ENCODE measurements at places on chromosomes 5 and 9.

DNA sequence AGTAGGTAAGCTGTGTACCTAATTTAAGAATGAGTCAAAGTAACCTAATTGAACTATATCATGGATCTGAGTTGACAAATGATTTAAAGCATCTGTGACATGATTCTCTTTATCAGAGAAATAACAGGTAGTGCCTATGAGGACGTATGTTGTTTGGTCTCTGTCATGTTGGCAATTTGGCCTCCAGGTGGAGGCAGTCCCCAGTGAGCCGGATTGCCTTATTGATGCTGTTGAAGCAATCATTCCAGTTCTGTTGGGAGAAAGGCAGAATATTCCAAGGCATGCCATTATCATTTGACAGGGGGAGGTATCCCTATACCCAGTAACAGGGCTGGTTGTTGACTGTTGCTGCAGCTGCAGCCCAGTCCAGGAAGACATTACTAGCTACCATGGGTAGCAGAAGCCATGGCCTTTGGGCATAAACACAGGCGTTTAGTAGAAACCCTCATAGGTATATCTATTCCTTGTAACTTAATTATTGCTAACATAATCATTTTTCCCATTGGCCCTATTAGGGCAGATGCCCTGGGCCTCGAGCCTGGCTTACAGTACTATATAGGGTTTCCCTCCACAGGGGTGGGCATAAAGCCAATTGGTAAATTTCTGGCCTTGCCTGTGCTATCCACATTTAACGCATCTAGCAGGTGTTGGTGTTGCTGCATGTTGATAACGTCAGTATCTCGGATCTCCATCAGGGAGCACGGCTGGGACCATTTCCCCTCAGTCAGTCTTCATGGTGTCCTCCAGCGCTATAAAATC, 12.2 kb upstream of the SLC22A4 start:
- DNase-seq = no peak

GRCh38 chr5:7781899-7782298, 69.0 kb downstream of the CFAP90 start:
- no peak for DNase-seq

DNA sequence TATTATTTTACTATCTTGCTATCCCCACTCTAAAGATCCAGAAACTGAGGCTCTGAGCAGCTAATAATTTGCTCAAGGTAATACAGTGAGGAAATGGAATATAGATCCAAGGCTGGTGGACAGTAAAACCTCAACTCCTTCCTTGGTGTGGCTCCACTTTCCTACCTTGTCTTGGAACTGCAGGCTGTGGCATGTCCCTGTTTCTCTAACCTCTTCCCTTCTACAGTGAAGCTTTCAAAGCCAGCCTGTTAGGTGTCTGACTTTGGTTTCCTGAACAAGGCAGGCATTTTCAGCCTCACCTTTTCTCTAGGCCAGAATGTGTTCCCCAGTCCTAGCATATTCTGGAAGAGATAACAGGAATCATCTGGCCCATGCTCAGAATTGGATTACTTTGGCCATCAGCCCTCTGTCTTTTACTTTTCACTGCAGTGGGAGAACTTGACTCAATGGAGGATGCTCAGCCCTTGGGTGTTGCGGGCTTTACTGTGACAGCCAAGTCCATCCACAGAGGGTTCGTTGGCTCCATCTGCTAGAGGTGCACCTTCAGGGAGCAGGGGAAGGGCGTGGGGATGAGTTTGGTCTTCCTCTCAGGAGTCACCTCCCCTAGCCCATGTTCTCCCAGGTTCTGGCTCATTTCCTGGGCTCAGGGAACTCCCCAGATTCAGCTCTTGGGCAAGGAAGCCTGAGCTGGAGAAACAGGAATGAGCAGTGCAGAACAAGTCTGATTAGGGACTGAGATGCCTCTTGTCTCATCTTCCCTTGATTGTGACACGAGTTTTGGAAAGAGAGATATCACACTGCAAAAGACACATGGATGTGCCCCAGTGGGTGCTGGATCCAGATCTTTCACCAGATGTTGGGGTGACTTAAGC, 1.1 kb downstream of the NIPAL4 start:
- no peak for DNase-seq

- no peak for DNase-seq
Measured at GRCh38 chr5:40831346-40832210, 3.4 kb downstream of the RPL37 start.

DNA sequence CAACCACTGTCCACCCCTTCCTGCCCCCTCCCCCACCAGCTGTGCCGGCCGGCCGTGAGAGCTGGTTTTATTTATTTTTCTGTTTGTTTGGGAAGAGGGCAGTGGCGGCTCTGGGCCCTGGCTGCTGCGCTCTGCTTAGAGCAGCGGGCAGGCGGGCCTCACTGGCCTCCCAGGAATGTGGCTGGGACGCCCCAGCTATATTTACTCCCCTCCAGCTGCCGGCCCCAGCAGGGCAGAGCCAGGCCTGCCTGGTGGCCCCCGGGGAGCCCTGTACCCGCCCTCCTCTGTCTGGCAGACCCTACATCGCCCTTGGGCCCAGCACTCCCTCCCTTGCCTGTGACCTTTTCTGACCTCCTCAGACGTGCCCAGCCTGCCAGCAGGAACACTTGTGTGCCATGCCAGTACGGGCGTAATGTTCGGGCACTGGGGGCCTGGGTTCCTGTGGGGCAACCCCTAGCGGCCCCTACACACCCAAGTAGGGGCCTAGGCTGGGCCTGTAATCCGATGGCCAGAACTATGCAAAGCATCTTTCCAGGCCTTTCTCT, 7.7 kb downstream of the CXXC5 start:
- peak; percentile 31 for DNase-seq

DNA sequence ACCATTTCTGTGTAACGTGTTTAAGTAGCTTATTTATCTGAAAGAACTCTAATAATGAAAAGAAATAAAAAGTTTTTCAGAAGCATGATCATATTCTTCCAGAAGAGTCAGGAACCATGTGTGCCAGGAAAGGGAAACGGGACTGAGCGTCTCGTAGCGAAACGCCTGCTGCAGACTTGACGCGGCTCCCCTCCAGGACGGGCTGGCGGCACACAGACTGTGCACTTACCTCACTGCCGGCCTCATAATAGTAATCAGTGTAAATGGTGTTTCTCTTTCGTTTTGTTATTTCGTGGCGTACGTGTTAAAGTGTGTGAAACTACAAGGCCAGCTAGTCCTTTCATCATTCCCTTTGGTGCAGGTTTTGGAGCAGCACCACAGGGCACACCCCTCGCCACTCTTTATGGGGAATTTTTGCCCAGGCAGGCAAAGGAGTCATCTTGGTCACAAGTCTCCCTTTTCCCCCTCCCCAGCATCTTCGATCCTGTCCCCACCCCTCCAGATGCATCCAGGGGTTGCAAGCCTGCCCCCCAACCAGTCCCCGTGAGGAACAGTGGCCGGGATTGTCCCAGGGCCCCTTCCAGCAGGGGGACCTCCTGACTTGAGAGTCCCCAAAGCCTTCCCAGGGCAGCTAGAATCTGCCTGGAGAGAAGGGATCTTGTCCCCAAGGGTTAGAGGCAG, 233.1 kb downstream of the FANCC start:
- DNase-seq = no peak

DNA sequence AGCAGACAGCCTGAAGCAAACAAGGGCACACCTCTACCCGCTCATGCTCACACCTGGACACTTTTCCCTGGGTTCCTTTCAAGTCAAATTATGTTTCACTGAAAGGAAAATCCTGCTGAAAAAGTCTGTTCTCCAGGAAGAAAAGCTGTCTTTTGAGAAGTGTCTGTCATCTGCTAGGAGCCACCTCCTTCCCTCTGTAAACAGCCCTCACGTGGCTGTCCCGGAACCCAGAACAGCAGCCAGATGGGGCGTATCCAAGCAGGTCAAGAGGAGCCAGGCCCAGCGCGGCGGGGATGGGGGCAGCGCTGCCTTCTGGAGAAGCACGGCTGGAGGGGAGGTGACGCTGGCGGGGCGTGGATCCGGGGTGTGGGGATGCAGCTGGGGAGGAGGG, at the start of gene PNPLA7:
Gene PNPLA7, minus strand, starts transcription at position 172 of the 391 bp plus-strand sequence. CDS start 205 bp downstream, outside the sequence.
- peak; percentile 45 for DNase-seq

- no peak for DNase-seq
Measured at GRCh38 chr5:177509991-177510566, 453 bp upstream of the DOK3 start.

DNA sequence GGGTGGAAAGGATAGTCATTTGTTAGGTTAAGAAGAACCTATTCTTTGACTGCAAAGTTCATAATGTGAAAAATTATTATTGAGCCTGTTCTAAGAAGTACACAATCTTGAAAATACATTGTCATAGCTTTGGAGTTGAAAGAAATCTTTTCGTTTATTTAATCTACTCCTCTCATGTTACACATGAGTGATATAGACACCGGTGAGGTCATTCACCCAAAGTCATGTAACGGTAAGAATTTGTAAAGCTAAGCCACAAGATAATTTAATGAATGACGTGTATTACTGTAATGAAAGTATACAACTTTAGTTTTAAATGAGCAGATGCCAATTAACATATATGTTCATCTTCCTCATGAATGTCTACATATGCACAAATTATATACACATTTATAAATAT, 284.1 kb upstream of the PDE4D start:
- DNase-seq = peak; percentile 31

DNA sequence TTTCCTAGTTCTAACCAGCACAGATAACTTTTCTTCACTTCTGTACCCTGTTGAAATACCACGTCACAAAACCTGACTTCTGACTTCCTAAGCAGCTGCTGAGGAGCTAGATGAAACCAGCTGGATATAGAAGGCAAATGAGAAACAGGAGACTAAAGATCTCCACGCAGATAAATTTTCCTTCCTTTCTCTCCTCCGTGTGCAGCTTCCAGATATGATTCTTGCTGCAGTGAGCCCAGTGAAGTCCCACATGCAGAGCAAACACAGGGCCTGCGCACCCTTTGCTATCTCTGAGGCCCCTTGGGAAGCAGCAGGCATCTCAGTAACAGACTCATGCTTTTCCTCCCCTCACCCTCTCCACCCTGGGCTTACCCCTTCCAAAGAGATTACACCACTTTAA, 1638.3 kb downstream of the MAT2B start:
- no peak for DNase-seq

DNA sequence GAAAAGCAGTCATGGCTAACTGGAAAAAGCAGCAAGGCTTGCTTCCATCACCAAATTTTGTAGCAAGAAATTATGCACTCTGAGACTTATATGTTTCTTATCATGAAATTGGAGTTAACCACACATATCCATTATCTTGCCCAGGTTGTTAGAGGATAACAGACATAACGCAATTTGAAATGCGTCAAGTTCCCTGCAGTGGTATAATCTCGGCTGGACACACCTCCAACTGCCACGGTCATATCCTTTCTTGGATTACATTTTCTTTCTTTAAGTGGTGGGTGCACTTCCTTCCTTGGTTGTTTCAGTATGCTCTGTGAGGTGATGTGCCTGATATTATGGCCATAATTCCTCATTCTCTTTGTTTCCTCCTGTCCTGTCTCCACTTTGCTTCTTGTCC, 695.0 kb upstream of the DMAC1 start:
- no peak for DNase-seq

- no peak for DNase-seq
Measured at GRCh38 chr5:2261004-2261703, 378.4 kb upstream of the IRX4 start.

GRCh38 chr9:131620764-131621520, 75.6 kb downstream of the PRRT1B start:
- no peak for DNase-seq

GRCh38 chr5:171351536-171352073, 36.0 kb upstream of the NPM1 start:
- DNase-seq = no peak

GRCh38 chr5:140020601-140021177, 22.4 kb downstream of the NRG2 start:
- DNase-seq = no peak

- DNase-seq = peak; percentile 51
Measured at GRCh38 chr5:180209137-180209581, at the start of gene RASGEF1C. RASGEF1C (minus strand) TSS chr5:180209211; CDS start chr5:180138052, 71,159 bp downstream.

GRCh38 chr9:137053944-137054931, at the start of gene ENTPD2:
ENTPD2 (minus strand) TSS chr9:137054061; CDS start chr9:137053997, 64 bp downstream.
- DNase-seq = no peak

GRCh38 chr9:102506406-102506805, 488.7 kb upstream of the CYLC2 start:
- DNase-seq = no peak

DNA sequence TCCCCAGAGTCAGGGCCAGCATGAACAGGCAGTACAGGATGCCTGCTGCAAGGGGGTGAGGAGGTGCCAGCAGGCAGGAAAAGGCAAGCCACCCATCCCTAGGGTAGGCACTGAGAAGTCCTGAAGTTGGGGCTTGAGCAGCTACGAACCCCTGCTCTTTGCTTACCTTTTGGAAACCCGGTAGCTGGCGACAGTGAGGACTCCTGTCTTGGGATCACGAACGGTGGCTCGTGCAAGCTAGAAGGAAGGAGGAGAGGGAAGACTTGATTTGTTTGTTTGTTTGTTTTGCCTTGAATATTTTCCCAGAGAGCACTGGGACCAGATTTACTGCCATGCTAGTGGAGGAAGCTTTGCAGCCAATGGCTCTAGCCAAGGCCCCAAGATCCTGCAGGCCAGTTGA, 23.7 kb downstream of the P4HA2 start:
- no peak for DNase-seq

DNA sequence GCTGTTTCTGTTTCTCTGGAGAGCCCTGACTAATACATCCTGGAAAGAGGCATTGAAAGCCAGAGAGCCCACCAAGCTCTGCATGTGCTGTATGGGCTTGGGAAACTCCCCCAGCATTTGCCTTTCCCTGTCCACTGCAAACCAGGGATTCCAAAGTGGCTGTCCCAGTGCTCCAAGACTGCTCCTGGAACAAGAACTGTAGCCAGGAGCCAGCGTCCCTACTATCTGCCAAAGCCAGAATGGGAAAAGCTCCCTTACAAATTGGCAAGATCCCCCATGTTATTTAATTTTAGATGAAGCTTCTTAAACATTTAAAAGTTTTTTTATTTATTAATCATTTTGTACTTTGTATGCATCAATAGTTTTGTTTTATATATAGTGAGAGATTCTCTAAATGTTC, 263.2 kb downstream of the GABRB2 start:
- no peak for DNase-seq

- no peak for DNase-seq
Measured at GRCh38 chr9:18825656-18826170, 207.3 kb downstream of the SAXO1 start.

- DNase-seq = no peak
Measured at GRCh38 chr5:131685516-131686171, 50.6 kb upstream of the RAPGEF6 start.
